ENCODE measurements at places on chromosomes 1 and 21. TPM values are rescaled to one million over a fixed set of nuclear protein-coding genes. Genes with fewer than 3 reads are reported as not detected.

DNA sequence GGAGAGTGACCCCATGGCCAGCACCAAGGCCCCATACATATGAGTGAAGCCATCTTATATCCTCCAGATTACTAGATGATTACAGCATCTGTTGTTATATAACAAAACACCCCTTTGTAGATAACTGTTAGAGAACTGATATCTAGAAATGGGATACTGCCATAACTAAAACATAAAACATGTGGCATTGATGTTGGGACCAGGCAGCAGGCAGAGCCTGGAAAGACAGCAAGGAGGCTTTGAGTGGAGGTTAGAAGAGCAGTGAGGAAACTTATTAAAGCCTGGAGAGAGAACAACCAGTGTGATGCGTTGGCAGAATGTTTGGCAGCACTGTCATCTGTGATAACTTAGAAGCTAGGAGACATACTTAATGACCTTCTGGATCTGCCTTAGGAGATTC is 5.5 kb upstream of the ZMYM6 start:
- no peak overlapping the region for H3K27ac ChIP-seq
- no peaks in the 10 kb centered on the region for H3K27me3 ChIP-seq
- no peak overlapping the region for H3K4me3 ChIP-seq

GRCh38 chr1:21774835-21775549 is 8.0 kb downstream of the USP48 start:
- H3K36me3 ChIP-seq = peaks cover 29% of the 10 kb centered on the region
- no peak overlapping the region for H3K4me3 ChIP-seq
- no peaks in the 10 kb centered on the region for H3K27me3 ChIP-seq
- DNase-seq = no peak
- peaks cover 13% of the 10 kb centered on the region for H3K4me1 ChIP-seq
- no peak overlapping the region for H3K27ac ChIP-seq

- no peaks in the 10 kb centered on the region for H3K36me3 ChIP-seq
- H3K4me1 ChIP-seq = peaks cover 19% of the 10 kb centered on the region
- DNase-seq = no peak
- peaks cover 36% of the 10 kb centered on the region for H3K27me3 ChIP-seq
Observed at GRCh38 chr1:151513626-151514121, 2.5 kb downstream of the CGN start.

DNA sequence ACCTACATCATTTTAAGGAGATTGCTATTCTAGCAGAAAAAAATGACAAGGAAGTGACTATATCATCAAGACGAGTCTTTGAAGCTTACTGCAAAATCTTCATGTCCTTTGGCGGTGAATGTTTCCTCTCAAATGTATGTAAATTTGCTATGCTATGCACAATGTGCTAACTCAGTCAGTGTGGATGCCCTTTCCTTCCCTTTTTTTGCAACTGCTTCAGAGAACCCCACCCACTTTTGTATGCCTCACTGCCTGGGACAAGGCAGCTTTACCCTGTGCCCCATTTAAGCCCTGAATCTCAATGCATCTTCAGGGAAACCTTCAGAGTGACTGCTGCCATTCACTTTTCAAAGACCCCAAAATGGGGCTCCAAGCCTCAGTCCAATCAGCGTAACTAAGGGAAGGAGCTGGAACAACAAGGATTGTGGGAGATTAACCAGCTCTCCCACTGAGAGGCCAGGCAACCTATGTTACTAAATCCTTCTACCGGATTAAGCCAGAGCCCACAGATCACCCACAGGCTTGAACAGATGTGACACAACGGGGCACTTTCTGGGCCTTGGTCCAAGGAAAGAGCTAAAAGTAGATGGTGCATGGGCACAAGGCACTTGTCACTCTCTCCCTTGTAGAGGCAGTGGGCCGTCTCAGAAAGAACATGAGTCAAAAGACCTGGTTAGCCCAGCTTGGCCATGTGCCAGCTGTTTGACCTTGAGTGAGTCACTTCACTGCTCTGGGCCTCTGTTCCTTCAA is 154.4 kb downstream of the PLPP3 start:
- no peaks in the 10 kb centered on the region for H3K36me3 ChIP-seq
- H3K27me3 ChIP-seq = no peaks in the 10 kb centered on the region
- H3K27ac ChIP-seq = no peak overlapping the region
- no peaks in the 10 kb centered on the region for H3K4me1 ChIP-seq
- H3K4me3 ChIP-seq = no peak overlapping the region

DNA sequence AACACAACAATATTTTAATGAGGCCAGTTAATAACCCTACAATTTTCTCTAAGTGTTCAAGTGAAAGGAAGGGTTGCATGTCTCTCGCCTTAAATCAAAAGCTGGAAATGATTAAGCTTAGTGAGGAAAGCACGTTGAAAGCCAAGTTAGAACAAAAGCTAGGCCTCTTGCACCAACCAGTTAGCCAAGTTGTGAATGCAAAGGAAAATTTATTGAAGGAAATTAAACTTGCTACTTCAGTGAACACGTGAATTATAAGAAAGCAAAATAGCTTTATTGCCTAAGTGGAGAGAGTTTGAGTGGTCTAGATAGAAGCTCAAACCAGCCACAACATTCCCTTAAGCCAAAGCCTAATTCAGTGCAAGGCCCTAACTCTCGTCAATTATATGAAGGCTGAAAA is 135.6 kb downstream of the DUSP10 start:
- H3K4me1 ChIP-seq = no peaks in the 10 kb centered on the region
- DNase-seq = no peak
- no peaks in the 10 kb centered on the region for H3K36me3 ChIP-seq
- no peak overlapping the region for H3K4me3 ChIP-seq
- H3K27ac ChIP-seq = no peak overlapping the region

- no peak overlapping the region for H3K27ac ChIP-seq
- H3K4me1 ChIP-seq = no peaks in the 10 kb centered on the region
- no peaks in the 10 kb centered on the region for H3K36me3 ChIP-seq
- no peak for DNase-seq
- H3K27me3 ChIP-seq = no peaks in the 10 kb centered on the region
Observed at GRCh38 chr1:63756839-63757238, 17.0 kb upstream of the ROR1 start.

GRCh38 chr1:14390816-14391215 is 207.7 kb upstream of the KAZN start:
- no peaks in the 10 kb centered on the region for H3K27me3 ChIP-seq
- DNase-seq = no peak
- H3K36me3 ChIP-seq = no peaks in the 10 kb centered on the region
- no peak overlapping the region for H3K4me3 ChIP-seq
- H3K4me1 ChIP-seq = no peaks in the 10 kb centered on the region

GRCh38 chr21:38937844-38938243 is 132.1 kb downstream of the ETS2 start:
- no peak for DNase-seq
- no peak overlapping the region for H3K27ac ChIP-seq
- H3K4me3 ChIP-seq = no peak overlapping the region
- H3K27me3 ChIP-seq = peaks cover 61% of the 10 kb centered on the region
- H3K4me1 ChIP-seq = no peaks in the 10 kb centered on the region
- no peaks in the 10 kb centered on the region for H3K36me3 ChIP-seq

GRCh38 chr1:226809785-226810571 is 60.4 kb upstream of the PSEN2 start:
- peaks cover 19% of the 10 kb centered on the region for H3K27me3 ChIP-seq
- no peak for DNase-seq
- H3K4me1 ChIP-seq = peaks cover 9% of the 10 kb centered on the region
- H3K36me3 ChIP-seq = no peaks in the 10 kb centered on the region

Gene MROH9
- not detected for total RNA-seq

Gene C1orf52
- 33.0 TPM for total RNA-seq

Data from K562 (cell line).